Eye (tissue), 1 donor: ENCODE measurements at places on chromosomes 4 and X.

DNA sequence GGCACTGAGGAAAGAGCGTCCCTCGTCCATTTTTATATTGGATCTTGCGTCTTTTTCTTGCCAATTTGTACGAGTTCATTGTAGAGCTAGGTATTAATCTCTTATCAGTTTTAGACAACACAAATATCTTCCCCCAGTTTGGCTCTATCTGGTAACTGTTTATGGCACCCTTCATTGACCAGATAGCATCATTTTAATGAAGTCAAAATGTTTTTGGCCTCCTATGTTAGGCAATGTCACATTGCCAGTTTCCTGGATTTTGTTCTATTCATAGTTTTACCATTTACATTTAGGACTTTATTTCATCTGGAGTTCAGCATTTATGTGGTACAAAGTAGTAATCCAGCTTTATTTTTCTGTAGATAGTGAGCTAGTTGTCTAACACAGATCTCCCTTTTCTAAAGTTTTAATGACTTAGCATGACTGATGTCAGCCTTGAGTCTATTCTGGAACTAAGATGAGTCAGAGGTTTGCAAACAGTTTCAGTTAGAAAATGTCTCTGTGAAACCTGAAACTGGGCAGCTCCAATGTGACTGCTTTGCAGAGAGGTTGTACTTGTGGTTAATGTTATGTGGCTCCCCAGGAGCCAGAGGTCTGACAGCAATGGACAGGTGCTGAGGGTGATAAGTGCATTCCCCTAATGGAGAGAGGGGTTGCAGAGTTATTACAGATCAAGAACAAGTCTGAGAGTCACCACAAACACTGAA lies 5.3 kb upstream of the STBD1 start:
- DNase-seq: no peak

DNA sequence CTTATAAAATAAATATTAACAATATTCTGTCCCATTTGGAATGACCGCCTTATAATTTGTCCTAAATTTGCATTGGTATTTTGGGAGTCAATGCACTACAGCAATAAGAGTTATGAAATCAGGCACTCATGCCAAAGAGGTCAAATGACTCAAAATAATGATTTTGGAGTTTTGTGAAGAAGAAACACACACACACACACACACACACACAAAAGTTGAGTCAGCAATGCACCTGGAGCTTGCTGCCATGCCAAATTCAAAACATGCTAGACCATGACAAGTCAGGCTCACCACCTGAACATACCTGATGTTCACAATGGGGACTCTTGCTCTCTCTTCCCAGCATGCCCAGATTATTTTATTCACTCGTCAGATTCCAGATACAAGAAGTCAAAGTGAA lies 56.7 kb downstream of the PROM1 start:
- no peak for DNase-seq

GRCh38 chr4:155248002-155248896 lies 39.8 kb downstream of the NPY2R start:
- DNase-seq: peak; percentile 59

GRCh38 chr4:175805846-175806245 lies 6.2 kb downstream of the GPM6A start:
- no peak for DNase-seq

DNA sequence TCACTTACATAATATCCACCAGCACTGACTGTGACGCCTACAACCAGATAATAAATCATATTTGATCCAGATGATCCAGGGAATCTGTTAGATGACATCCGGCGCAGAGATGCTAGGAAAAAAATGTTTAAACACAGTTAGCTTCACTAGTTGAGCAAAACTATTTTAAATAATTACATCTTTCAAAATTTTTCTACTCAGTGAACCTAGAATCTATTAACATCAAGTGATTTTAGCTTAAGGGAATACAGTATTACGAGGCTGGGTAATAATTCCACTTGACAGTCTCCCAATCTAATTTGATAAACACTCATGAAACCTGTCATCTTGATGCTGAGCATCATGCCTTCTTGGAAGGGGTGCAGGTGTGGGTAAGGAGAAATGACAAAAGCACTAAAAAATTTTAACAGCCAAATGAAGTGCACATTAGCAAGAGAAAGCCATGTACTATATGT lies 4.7 kb downstream of the MGARP start:
- no peak for DNase-seq

- DNase-seq: no peak
These were observed 2.9 kb upstream of the EIF1AX start for GRCh38 chrX:20144491-20144890.

DNA sequence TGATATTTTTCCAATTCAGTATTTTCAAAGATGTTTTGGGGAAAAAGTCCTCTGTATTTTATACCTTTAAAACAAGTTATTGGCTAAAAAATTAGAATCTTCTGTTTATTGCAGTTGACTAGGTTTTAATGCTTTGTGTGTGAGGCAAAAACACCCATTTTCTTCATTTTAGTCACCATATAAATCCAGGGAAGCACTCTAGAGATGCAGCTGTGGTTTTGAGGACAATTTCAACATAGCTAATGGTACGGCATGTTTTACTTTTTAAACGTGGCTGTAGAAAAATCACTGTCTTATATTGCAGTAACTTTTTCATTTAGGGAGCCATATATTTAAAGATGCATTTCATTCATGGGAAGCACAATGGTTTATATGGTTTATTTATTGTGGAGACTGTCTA lies 129.1 kb upstream of the PITX2 start:
- no peak for DNase-seq

GRCh38 chr4:157270108-157270507 lies 49.6 kb downstream of the GRIA2 start:
- DNase-seq: no peak

DNA sequence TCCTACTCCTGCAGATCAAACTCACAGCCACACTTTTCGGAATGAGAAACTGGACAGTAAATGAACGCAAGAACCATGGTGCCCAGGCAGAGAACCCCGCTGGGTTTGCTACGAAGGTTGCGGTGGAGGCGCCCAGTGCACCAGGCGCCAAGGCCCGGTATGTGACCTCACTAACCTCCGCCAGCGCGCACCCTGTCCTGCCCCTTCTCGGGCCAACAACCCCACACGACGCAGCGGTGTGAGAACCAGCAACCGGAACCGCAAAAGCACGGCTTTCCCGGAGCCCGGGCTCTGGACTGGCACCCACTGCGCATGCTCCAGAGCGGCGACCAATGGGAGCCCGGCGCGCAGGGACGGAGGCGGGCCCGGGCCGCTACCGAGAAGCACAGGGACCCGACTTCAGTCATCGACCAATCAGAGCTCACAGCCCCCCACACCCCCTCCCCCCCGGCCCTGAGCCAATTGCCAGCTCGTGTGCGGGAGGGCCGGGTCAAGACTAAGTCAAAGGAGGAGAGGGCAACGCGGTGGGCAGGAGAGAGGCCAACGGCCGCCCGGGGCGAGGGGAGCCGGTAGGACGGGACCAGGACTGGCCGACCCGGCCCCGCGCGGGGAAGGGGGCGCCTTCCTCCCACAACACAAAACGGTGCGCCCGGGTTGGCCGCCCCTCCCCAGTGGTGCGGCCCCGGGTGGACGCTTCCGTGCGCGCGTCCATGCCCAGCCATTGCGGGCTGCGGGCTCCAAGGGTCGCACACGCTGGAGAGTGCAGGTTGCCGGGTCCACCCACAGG lies 7.3 kb upstream of the WAS start:
- DNase-seq: peak; percentile 93

DNA sequence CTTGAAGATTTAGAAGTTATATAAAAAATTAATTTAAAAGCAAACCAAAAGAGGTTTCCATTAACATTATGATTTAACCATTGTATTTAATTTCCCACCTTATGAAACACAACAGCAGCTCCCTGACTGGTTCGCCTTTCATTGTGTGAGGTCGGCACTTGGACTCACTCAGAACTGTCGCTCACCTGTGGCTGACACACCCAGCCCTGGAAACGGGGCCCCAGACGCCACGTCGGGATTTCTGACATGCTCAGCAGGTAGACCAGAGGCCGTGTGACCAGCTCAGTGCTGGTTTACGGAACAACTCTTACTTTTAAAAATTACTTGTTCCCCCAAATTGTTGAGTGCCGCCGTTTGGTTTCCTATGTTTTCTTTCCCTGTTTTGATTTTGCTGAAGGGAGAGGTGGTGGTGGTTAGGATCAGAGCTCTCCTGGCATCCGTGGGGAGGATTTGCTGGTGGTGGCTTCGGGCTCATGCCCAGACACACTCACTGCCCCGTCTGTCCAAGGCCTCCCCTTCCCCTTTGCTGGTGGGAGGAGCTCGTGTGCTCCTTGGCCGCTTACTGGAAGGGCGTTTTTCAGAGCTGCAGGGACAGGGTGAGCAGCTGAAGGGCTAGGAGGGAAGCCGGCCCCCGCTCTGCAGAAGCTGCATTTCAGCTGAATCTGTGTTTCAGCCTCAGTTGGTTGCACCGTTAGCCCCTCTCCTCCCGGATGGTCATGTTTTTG lies 59.2 kb downstream of the CPLX1 start:
- no peak for DNase-seq

DNA sequence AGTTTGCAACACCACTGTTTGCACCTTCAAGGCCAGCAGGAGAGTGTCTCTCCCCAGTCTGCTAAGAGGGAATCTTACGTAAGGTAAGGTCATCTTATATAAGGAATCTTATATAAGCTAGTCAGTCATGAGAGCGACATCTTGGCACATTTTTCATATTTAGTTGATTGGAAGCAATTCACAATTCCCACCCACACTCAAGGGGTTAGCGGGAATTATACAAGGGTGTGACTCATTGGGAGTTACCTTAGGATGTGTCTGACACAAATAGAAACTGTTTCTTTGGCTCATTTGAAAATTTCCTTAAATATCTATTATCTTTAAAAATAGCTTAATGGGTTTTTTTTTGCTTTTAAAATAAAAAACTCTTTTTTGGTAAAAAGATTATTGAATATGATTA lies 62.1 kb upstream of the GRPR start:
- no peak for DNase-seq
